ENCODE measurements at places on chromosomes 4 and X. TPM values are rescaled to one million over a fixed set of nuclear protein-coding genes. Genes with fewer than 3 reads are reported as not detected.

Gene ANOS1
- 0.05 TPM for total RNA-seq

Gene TCEAL5
- total RNA-seq = not detected

Gene WAS
- 160 TPM for total RNA-seq

Gene PROM1
- not detected for total RNA-seq

Gene CLDN24
- total RNA-seq = not detected

Gene HEPH
- total RNA-seq = 0.18 TPM

Gene ADH1B
- not detected for total RNA-seq

Gene FGFRL1
- total RNA-seq = 15.1 TPM

Gene PDE5A
- total RNA-seq = 0.52 TPM

Gene ARAP2
- 37.5 TPM for total RNA-seq

Gene DIPK2B
- total RNA-seq = not detected

Gene SRPX2
- total RNA-seq = not detected
